ENCODE measurements at places on chromosomes 12 and 14. TPM values are rescaled to one million over a fixed set of nuclear protein-coding genes. Genes with fewer than 3 reads are reported as not detected.

Gene NPFF
- total RNA-seq = 0.69 TPM

Gene STXBP6
- 23.8 TPM for total RNA-seq

Gene OR4K13
- not detected for total RNA-seq

Gene ZC2HC1C
- total RNA-seq = 3.7 TPM

Gene KRT82
- total RNA-seq = not detected

Gene RAB15
- 43.3 TPM for total RNA-seq

Gene TTC6
- not detected for total RNA-seq

Gene KRT78
- total RNA-seq = not detected

Gene E2F7
- 22.3 TPM for total RNA-seq

DNA sequence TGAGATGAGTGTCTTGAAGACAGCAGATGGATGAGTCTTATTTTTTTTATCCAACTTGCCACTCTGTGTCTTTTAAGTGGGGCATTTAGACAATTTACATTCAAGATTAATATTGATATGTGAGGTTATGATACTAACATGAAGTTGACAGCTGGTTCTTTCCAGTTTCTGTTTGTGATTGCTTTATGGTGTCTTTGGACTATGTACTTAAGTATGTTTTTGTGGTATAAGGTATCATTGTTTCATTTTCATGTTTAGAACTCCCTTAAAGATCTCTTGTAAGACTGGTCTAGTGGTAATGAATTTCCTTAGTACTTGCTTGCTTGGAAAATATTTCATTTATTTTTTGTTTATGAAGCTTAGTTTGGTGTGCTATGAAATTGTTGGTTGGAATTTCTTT, 550.3 kb upstream of the NOVA1 start:
- H3K4me3 ChIP-seq = no peak overlapping the region
- no peaks in the 10 kb centered on the region for H3K4me1 ChIP-seq
- DNase-seq = no peak

GRCh38 chr12:66047411-66048021, 83.0 kb downstream of the LLPH start:
- H3K27ac ChIP-seq = no peak overlapping the region
- no peaks in the 10 kb centered on the region for H3K4me1 ChIP-seq
- DNase-seq = no peak
- H3K36me3 ChIP-seq = no peaks in the 10 kb centered on the region
- H3K4me3 ChIP-seq = no peak overlapping the region

- H3K36me3 ChIP-seq = 0 out of 2 replicates have a peak, but pooled peaks cover 14% of the 10 kb centered on the region
- H3K27ac ChIP-seq = peak overlapping the region; percentile 76
- peaks cover 4% of the 10 kb centered on the region for H3K4me1 ChIP-seq
- H3K4me3 ChIP-seq = no peak overlapping the region
- no peaks in the 10 kb centered on the region for H3K27me3 ChIP-seq
- DNase-seq = peak; percentile 50
Observed at GRCh38 chr12:123250471-123251383, 17.5 kb downstream of the MTRFR start.

GRCh38 chr12:24562771-24563431, 386.0 kb downstream of the BCAT1 start:
- H3K36me3 ChIP-seq = no peaks in the 10 kb centered on the region
- H3K27me3 ChIP-seq = peaks cover 53% of the 10 kb centered on the region
- DNase-seq = peak; percentile 56
- peak overlapping the region; percentile 89 for H3K4me3 ChIP-seq

DNA sequence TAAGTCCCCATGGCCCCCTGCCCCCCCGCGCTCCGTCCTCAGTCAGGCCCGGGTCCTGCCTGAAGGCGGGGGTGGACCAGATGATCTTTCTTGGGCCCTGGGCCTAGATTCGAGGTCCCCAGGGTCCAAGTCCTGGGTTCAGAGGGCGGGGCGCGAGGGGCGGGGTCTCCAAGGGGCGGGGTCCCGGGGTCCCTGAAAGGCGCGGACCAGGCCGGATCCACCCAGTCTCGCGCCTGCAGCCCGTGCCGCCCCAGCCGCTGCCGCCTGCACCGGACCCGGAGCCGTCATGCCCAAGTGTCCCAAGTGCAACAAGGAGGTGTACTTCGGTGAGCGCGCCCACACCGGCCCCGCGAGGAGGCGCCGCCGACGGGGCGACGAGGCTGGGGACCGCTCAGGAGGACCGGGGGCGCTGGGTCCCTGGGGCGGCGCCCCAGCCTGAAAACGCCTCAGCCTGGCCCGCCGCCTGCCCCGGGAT, 325 bp downstream of the CRIP1 start:
- no peak overlapping the region for H3K27ac ChIP-seq
- H3K36me3 ChIP-seq = no peaks in the 10 kb centered on the region
- H3K4me1 ChIP-seq = peaks cover 6% of the 10 kb centered on the region
- H3K27me3 ChIP-seq = peaks cover 76% of the 10 kb centered on the region

DNA sequence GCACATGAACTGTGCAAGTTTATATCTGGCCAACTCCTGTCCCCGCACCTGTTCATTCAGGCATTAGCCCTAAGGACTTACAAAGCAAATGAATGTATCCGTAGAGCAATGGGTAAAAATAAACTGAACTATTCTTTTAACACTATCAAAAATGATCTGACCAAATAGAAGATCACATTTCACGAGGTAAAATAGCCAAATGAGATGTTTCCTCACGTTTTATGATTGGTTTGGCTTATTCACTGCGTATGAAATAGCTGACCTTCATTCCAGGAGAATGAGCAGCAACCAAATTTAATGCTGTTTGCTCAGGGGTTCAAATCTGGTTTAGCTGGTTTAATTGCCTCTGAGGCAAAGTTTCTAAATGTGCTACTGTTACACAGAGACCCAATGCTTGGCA, 216.0 kb upstream of the EEA1 start:
- H3K4me1 ChIP-seq = no peaks in the 10 kb centered on the region
- DNase-seq = no peak
- H3K36me3 ChIP-seq = no peaks in the 10 kb centered on the region
- H3K27me3 ChIP-seq = no peaks in the 10 kb centered on the region

- no peak overlapping the region for H3K4me3 ChIP-seq
- H3K36me3 ChIP-seq = no peaks in the 10 kb centered on the region
- no peak for DNase-seq
- H3K4me1 ChIP-seq = peaks cover 9% of the 10 kb centered on the region
- H3K27ac ChIP-seq = no peak overlapping the region
Observed at GRCh38 chr12:89305373-89305772, 46.9 kb downstream of the DUSP6 start.

DNA sequence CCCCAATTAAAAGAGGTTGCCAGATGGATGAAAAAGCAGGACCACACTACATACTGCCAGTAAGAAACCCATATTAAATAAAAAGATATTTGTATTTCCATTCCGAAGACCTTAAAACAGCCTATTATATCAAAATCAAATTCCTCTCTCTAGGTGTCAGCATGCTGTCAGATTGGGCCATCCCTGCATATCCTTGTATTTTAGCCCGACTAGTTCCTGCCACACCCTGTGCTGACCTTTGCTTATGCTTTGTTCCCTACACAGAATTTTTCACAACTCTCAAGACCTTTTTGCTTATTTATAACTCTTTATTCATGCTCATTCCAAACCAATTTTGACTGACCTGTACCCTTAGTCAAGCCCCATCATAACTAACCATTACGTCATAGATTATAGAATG, 12.8 kb downstream of the GSKIP start:
- DNase-seq = no peak
- H3K27me3 ChIP-seq = no peaks in the 10 kb centered on the region
- no peak overlapping the region for H3K27ac ChIP-seq
- no peak overlapping the region for H3K4me3 ChIP-seq

GRCh38 chr14:73236157-73236556, 1.1 kb upstream of the PAPLN start:
- peaks cover 54% of the 10 kb centered on the region for H3K27me3 ChIP-seq
- H3K36me3 ChIP-seq = no peaks in the 10 kb centered on the region
- DNase-seq = peak; percentile 54
- peak overlapping the region; percentile 69 for H3K4me3 ChIP-seq
- H3K27ac ChIP-seq = peak overlapping the region; percentile 90

GRCh38 chr12:94481734-94482133, 22.1 kb upstream of the CEP83 start:
- no peak overlapping the region for H3K27ac ChIP-seq
- DNase-seq = no peak
- no peaks in the 10 kb centered on the region for H3K36me3 ChIP-seq
- no peak overlapping the region for H3K4me3 ChIP-seq

GRCh38 chr14:89219051-89219450, 198.0 kb downstream of the FOXN3 start:
- H3K4me3 ChIP-seq = no peak overlapping the region
- no peaks in the 10 kb centered on the region for H3K27me3 ChIP-seq
- no peak overlapping the region for H3K27ac ChIP-seq
- peaks cover 15% of the 10 kb centered on the region for H3K4me1 ChIP-seq

GRCh38 chr14:51897791-51898355, 37.5 kb downstream of the GNG2 start:
- no peak for DNase-seq
- H3K27ac ChIP-seq = no peak overlapping the region
- H3K4me3 ChIP-seq = no peak overlapping the region
- no peaks in the 10 kb centered on the region for H3K36me3 ChIP-seq
- H3K27me3 ChIP-seq = no peaks in the 10 kb centered on the region

GRCh38 chr14:64737391-64738280, 33.4 kb downstream of the PLEKHG3 start:
- peaks cover 8% of the 10 kb centered on the region for H3K4me1 ChIP-seq
- DNase-seq = no peak
- 0 out of 2 replicates have a peak overlapping the region, but pooled peaks have one; percentile 26 for H3K27ac ChIP-seq
- no peak overlapping the region for H3K4me3 ChIP-seq
- no peaks in the 10 kb centered on the region for H3K27me3 ChIP-seq

DNA sequence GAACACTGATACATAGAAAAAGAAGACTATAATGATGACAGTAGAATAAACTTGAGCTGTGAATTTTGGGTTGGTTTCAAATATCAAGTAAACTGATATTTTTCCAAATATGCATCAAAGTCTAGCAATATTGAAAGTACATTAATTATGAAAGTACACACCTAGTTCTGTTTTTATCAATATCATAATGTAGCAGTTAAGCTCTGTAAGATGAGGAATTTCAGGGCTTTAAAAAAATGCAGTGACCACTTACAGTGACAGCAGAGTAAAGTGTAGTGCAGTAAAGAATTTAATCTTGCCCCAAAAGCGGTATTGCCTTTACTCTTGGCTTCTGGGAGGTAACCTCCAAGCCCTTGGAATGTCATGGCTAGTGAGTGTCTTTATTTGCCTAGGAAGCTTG, 102.9 kb upstream of the ABCD2 start:
- no peaks in the 10 kb centered on the region for H3K27me3 ChIP-seq
- H3K27ac ChIP-seq = no peak overlapping the region
- no peak overlapping the region for H3K4me3 ChIP-seq
- 0 out of 2 replicates have a peak, but pooled peaks cover 3% of the 10 kb centered on the region for H3K4me1 ChIP-seq
- no peak for DNase-seq
- H3K36me3 ChIP-seq = no peaks in the 10 kb centered on the region

GRCh38 chr12:130226771-130227170, 64.5 kb downstream of the FZD10 start:
- H3K36me3 ChIP-seq = no peaks in the 10 kb centered on the region
- H3K27ac ChIP-seq = no peak overlapping the region
- no peak for DNase-seq
- peaks cover 27% of the 10 kb centered on the region for H3K27me3 ChIP-seq
- H3K4me1 ChIP-seq = peaks cover 5% of the 10 kb centered on the region
- no peak overlapping the region for H3K4me3 ChIP-seq

DNA sequence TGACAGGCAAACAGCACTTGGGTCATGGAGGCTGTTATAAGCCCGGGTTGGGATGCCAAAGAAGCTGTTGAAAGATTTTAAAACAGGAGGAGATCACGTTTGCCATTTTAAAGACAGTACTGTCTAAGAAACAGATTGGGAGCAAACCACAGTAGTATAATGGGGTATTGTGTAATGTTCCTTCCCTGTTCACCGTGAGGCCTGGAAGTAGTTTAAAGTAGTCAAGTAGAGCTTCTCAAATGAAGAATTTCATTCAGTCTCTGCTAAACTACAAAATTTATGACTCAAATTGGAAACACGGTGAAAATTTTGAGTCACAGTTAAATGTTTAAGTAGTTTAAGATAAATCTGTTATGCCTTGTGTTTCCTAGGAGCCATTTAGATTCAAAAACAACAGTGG, 35.8 kb downstream of the ATP2A2 start:
- H3K27ac ChIP-seq = no peak overlapping the region
- H3K4me1 ChIP-seq = no peaks in the 10 kb centered on the region
- no peak overlapping the region for H3K4me3 ChIP-seq
- H3K36me3 ChIP-seq = peaks cover 2% of the 10 kb centered on the region
- H3K27me3 ChIP-seq = no peaks in the 10 kb centered on the region

DNA sequence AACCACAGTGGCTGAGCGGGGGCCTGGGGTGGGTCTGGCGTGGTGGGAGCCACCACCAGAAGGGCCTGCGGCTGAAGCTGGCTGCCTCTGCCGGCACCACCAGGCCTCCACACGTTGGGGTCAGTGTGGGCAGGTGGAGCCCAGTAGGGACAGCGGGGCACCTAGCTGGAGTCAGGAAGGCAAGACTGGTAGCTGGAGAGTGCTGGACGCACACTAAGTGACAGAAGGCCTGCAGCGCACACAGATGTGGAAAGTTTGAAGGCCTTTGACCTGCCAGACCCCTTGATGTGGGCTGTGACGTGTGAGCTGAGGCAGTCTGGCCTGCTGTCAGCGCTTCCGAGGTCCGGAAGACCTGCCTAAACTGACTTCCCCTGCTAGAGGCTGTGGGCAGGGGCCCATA, 26.3 kb downstream of the RIN3 start:
- no peaks in the 10 kb centered on the region for H3K4me1 ChIP-seq
- no peaks in the 10 kb centered on the region for H3K27me3 ChIP-seq
- H3K4me3 ChIP-seq = no peak overlapping the region
- H3K27ac ChIP-seq = no peak overlapping the region
- DNase-seq = no peak

- peak; percentile 62 for DNase-seq
- no peak within 1 kb of the TSS for H3K27ac ChIP-seq
- peak within 1 kb of the TSS; percentile 52 for H3K4me3 ChIP-seq
- H3K27me3 ChIP-seq = peaks cover 96% of the 10 kb centered on the region
- 0 out of 2 replicates have a peak, but pooled peaks cover 1% of the 10 kb centered on the region for H3K36me3 ChIP-seq
Observed at GRCh38 chr12:130162267-130162666, at the start of gene FZD10. Gene FZD10, plus strand, starts transcription at chr12:130162464. Its CDS starts 479 bp downstream, at chr12:130162943.

- no peaks in the 10 kb centered on the region for H3K36me3 ChIP-seq
- no peaks in the 10 kb centered on the region for H3K27me3 ChIP-seq
- no peak for DNase-seq
- H3K4me3 ChIP-seq = no peak overlapping the region
- H3K27ac ChIP-seq = peak overlapping the region; percentile 45
- peaks cover 40% of the 10 kb centered on the region for H3K4me1 ChIP-seq
Observed at GRCh38 chr14:89276424-89276975, 140.5 kb downstream of the FOXN3 start.

- no peak for DNase-seq
- H3K4me3 ChIP-seq = no peak overlapping the region
- no peaks in the 10 kb centered on the region for H3K27me3 ChIP-seq
- no peak overlapping the region for H3K27ac ChIP-seq
Observed at GRCh38 chr12:84702001-84702400, 210.6 kb downstream of the SLC6A15 start.

GRCh38 chr14:95511687-95512086, 4.8 kb downstream of the SYNE3 start:
- H3K4me3 ChIP-seq = no peak overlapping the region
- H3K27ac ChIP-seq = no peak overlapping the region
- no peak for DNase-seq
- peaks cover 18% of the 10 kb centered on the region for H3K27me3 ChIP-seq
- H3K4me1 ChIP-seq = peaks cover 3% of the 10 kb centered on the region

All from GM23338 (cell line).